ENCODE measurements at places on chromosomes 13 and 19.

- no peak for DNase-seq
Observed at GRCh38 chr19:46189971-46190888, 39.3 kb upstream of the IGFL1 start.

DNA sequence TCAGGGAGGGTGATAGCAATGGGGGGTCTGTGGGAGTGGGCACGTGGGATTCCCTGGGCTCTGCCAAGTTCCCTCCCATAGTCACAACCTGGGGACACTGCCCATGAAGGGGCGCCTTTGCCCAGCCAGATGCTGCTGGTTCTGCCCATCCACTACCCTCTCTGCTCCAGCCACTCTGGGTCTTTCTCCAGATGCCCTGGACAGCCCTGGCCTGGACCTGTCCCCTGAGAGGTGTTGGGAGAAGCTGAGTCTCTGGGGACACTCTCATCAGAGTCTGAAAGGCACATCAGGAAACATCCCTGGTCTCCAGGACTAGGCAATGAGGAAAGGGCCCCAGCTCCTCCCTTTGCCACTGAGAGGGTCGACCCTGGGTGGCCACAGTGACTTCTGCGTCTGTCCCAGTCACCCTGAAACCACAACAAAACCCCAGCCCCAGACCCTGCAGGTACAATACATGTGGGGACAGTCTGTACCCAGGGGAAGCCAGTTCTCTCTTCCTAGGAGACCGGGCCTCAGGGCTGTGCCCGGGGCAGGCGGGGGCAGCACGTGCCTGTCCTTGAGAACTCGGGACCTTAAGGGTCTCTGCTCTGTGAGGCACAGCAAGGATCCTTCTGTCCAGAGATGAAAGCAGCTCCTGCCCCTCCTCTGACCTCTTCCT, 9.3 kb upstream of the CEACAM7 start:
- no peak for DNase-seq

DNA sequence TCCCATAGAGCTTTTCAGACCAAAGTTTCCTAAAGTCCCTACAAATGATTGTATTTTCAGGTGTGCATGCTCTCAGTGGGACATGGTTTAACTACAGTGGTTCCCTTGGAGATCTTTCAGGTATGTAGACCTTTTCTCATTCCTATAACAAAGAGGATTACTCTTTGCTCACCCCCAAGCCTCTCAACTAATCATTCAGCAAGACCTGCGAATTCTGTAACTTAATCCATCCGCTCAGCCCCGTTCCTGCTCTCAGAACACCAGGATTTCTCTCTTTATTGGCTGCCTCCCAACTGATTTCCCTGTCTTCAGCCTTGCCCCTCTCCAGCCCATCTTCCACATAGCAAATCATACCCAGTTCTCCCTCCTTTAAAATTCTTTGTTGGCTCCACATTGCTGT, 253.6 kb downstream of the MTUS2 start:
- no peak for DNase-seq

DNA sequence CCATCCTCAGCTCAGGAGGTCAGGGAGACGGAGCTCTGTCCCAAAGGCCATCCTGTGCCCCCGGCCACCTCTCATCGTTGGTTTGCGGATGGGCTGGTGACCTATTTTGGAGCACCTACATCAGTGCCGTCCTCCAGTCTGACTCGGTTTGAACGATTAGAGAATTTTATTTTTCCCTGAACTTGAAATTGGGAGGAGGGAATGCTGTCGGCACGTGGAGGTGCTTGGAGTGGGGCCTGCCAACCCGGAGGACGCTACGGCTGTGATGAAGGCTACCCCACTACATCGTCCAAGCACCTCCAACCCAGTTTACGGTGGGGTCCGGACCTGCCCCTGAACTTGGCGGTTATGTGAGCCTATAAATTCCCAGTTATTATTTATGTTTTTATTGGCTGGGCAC, 3.0 kb upstream of the ZNF554 start:
- no peak for DNase-seq

GRCh38 chr13:37657134-37657533, 58.6 kb upstream of the POSTN start:
- no peak for DNase-seq

- no peak for DNase-seq
Observed at GRCh38 chr13:25132751-25133390, 36.9 kb downstream of the PABPC3 start.

DNA sequence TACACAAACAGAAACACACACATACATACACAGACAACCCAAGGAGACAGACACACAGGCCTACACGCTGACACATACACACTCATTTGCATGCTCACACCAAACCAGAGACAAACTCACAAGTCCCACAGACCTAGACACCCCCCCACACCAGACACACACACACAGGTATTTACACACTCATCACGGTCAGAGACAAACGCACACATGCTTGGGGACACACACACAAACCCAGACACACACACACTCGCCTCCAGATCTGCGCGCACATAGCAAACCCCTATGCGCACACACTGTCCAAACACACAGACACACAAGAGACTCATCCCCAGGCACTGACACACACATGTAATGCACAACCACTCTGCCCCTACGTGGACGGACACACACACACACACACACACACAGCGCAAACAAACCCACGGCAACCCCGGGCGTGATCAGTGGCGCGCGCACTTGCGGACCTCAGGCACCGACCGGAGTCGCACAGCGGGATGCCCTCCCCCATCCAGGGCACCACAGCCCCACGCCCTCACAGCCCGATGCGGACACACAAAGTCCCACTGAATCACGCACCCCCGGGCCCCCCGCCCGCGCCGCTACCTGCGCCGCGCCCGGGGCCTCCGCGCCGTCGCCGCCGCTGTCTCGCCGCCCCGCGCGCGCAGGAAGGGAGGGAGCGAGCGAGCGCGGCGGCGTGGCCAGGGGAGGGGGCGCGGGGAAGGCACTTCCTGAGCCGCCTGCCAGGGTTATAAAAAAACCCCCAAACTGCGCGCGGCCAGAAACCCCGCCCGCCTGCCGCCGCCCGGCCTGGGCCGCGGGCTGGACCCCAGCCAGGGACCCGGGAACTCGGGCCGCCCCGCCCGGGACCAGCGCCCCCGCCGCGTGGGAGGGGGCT, at the start of gene ADAMTS10:
ADAMTS10 (minus strand) TSS at position 675 of the 895 bp plus-strand sequence. CDS start 5,005 bp downstream, outside the sequence.
- DNase-seq = peak; percentile 31

GRCh38 chr19:17794731-17795494, at the start of gene B3GNT3:
Gene B3GNT3, plus strand, starts transcription at chr19:17795138. Its CDS starts 12,670 bp downstream, at chr19:17807808.
- DNase-seq = no peak

DNA sequence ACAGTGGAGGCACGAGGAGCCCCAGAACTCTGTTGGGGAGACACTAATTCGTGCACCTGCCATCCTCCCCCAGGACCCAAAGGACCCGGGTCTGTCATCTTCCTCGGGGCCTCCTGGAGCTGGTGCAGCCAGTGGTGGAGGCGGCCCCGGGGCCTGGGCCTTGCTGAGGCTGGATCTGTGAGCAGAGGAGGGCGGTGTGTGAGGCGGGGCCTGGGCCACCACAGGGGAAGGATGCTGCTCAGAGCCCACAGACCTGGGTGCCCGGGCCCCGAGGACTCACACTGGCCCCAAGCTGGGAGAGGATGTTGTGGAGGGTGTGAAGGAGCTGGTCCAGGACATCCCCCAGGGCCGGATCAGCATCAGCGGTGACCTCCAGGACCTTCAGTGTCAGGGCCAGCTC, 8.3 kb downstream of the IFNL3 start:
- DNase-seq = no peak

DNA sequence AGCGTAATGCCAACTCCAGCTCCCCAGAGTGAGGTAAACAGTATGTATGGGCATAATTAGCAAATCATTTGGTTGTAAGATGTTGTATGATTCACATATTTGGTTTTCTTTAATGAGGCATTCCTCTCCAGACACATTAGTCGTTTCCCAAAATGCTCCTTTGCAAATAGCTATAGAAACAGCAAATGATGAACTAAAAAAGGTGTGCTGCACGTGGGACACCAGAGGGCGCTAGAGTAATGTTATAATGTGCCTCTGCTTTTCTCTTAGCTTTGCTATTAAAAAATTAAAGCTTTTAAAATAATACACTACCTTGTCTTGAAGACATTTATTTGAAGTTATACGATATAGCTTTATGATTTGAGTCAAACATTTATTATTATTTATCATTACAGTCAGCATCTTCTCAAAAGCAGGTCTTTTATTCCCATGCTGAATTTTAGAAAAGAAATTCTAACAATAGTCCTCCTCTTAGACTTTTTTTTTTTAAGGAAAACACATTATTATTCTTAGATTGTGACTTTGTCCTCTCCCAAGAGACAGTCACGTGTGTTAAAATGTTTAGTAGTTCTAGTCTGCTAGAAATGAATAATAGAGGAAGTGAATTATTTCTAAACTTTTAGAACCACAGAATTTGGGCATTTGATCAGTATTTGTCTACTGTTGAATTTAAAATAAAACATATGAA, 121.6 kb upstream of the FRY start:
- peak; percentile 28 for DNase-seq

DNA sequence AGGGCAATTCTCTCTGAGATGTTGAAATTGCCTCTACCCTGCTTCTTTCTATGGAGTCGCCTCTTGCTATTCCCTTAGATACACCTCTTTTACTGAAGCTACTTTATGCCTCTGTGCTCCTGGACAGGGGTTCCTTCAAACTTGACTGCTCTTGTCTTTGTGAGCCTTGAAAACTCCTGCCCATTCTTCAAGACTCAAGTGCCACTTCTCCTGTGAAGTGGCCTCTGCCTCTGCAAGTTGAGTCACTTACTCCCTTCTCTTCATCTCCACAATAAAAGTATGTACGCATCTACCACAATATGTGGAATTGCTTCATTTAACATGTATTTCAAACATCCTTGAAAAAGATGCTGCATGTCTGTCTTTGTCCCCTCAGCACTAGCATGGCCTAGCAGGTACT, 66.0 kb upstream of the TPP2 start:
- DNase-seq = no peak

DNA sequence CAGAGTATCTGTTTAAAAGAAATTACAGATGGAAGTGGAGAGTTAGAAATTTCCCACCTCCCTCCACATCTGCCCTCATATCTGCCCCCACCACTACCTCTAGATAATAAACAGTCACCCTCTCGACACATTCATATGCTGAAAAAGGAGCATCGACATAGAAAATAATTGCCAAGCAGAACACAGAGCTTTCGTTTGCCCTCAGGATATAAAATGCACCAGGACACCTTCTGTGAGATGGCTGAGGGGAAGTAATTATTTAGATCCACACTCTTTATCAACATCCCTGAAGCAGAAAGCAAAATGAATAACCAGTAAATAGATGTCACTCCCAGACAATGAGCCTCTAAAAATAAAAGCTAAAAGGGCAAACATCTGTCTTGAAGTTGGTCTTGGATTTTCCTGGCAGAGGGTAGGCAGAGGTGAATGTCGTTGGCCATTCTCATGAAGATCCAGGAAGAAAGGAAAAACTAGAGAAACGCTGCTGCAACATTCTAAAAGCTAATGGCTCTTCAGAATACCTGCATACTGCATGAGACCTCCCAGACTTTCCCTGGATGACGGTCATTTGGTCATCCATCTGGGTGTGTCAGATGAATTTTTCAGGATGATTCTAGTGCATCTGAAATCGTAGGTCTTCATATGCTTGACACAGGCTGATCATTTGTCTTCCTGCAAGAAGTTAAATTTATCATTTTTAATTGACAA, 527.5 kb downstream of the RFC3 start:
- DNase-seq = no peak

- DNase-seq = no peak
Observed at GRCh38 chr19:39426170-39426569, 9.6 kb downstream of the RPS16 start.

DNA sequence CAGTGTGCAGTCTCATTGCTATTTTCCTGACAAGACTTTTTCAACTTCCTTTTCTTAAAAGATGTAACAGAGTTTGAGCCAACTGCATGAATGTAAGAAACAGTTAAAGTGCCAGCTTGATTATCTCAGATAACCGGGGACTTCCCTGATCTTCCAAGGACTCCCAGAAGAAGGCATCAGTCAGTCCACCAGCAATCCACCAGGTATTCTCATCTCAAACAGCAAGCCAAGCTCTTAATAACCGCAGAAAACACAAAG, 350.1 kb downstream of the LIG4 start:
- DNase-seq = no peak

- DNase-seq = no peak
Observed at GRCh38 chr19:23505738-23506137, 110.5 kb upstream of the ZNF91 start.

GRCh38 chr13:43880214-43880855, 631 bp downstream of the LACC1 start:
- no peak for DNase-seq

DNA sequence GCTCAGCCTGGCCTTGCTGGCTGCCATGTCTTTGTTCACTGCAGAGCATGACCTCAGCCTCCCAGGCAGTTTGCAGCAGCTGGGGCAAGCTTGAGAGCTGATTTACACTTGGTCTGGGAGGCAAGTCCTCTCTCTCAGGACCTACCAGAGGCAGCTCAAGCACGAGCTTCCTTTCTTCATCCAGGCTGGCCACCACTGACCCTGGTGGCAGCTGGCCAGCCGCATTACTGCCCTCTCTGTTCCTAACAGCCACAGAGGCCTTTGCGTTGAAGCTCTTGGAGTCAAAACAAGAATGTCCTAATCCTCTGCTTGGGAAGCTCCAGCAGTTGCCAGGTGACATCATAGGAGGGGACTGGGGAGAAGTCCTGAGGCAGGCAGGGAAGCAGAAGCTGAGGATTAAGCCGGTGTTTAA, 85.7 kb downstream of the NUFIP1 start:
- no peak for DNase-seq

DNA sequence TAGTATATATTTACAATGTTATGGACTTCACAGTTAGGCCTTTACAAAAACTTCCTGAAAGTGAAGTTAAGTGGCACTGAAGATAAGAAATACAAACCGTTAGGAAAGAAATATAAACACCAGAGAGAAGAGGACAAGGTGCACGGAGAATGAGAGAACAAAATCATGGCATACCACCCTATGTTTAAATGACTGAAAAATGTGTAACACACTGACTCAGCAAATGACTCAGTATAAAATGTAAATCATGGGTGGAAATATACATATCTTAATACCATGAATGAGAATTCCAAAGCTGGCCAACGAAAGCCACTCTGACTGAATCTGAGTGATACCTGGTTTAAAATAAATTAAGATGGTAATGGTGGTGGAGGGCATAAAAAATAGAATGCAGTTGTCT, 260.8 kb downstream of the DNAJC15 start:
- DNase-seq = no peak

DNA sequence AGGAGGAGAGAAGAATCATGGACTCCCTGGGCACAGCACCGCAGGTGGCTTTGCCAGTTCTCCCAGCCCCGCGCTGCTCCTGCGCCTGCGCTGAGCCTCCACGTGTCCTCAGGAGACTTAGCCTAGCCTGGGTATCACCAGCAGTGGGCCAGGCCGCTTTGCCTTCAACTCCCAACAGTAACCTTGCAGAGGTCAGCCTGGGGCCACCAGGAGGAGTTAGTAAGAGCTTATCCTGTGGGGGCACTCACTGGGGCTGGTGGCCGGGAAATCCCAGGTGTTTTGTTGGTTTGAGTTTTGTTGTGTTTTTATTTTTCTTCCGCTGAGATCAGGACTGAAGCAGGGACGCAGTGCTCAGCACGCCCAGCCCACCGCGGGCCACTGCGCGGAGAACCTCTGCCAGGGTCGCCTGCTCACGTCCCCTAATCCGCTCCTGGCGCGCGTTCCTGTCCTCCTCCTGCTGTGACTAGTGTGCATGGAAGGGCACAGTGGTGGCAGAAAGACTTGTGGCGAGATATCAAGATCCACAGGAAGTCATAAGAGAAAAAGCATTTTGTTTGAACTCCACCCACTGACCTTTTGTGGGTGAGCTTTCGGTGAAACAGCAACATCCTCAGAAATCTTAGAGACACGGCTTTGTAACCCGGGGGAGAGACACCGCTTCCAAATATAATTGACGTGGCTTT, 207.4 kb upstream of the RFC3 start:
- peak; percentile 37 for DNase-seq

- DNase-seq = no peak
Observed at GRCh38 chr13:100334214-100334613, 245.3 kb downstream of the PCCA start.
